Germinal center (tissue), 1 donor: ENCODE measurements at places on chromosomes 16 and 17.

DNA sequence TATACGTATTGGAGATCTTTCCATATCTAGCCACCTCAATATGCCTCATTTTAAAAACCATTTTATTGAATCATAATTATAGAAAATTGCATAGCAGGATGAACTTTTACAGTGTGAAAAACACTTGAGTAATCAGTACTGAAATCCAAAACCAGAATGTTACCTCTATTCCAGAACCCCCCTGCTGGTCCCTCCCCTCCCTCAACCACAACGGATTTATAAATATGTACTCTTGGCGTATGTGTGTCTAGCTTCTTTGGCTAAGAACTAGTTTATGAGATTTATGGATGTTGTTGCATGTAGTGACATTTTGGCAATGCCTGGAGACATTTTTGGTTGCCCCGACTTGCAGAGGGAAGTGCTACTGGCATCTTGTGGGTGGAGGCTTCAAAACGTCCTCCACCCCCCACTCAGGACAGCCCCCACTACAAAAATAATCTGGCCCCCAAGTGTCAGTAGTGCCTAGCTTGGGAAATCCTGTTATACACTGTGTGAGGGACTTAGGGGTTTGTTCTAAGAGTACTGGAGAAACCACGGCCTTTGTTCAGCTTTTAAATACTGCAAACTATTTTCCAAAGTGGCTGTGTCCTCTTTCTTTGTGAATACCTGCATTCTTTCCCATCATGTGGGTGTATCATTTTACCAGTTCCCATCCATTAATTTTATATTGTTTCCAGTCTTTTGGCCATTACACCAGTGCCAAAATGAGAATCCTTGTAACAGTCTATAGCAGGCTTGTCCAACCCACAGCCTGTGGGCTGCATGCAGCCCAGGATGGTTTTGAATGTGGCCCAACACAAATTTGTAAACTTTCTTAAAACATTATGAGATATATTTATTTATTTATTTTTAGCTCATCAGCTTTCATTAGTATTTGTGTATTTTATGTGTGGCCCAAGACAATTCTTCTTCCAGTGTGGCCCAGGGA is 23.7 kb downstream of the ITPRIPL2 start:
- no peak for DNase-seq

DNA sequence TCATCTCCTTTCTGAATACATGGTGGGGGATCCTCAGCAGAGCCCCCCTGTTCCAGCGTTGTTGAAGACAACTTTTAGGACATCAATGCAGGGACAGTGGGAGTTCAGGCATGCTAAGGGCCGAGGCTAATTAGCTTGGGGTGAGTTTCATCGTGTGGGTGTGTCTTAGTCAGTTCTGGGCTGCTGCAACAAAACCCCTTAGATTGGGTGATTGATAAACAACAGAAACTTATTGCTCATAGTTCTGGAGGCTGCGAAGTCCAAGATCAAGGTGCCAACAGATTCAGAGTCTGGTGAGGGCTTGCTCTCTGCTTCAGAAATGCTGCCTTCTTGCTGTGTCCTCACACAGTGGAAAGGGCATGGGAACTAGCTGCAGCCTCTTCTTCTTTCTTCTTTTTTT is 214.0 kb downstream of the NTN1 start:
- DNase-seq = no peak

DNA sequence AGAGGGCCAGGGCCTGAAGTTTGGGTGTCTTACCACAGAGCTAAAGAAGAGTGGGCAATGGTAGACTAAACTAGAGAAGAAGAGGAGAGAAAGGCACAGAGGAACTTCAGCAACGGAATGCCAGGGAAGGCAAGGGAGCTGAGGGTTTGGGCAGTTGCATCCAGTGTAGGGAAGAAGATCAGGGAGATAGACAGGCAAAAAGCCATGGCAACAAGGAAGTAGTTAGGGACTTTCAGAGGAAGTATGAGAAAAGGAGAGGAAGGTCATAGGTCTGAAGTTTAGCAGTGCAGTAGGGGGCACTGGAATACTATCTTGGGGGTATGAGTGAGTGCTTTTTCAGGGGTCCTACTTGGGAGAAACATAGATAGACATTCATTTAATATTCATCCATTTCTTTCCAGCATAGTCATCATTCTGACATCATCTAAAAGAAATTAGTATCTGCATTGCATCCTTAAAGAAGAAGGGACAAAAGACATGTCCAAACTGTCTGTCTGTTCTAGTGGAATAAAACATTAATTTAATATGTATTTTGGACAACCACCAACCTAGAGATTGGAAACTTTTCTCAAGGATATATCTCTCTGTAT is 2.2 kb upstream of the NF1 start:
- DNase-seq = no peak

- no peak for DNase-seq
Observed at GRCh38 chr17:76104896-76105231, 1.3 kb upstream of the EXOC7 start.

- no peak for DNase-seq
Observed at GRCh38 chr17:81518113-81518784, 5.7 kb upstream of the ACTG1 start.

DNA sequence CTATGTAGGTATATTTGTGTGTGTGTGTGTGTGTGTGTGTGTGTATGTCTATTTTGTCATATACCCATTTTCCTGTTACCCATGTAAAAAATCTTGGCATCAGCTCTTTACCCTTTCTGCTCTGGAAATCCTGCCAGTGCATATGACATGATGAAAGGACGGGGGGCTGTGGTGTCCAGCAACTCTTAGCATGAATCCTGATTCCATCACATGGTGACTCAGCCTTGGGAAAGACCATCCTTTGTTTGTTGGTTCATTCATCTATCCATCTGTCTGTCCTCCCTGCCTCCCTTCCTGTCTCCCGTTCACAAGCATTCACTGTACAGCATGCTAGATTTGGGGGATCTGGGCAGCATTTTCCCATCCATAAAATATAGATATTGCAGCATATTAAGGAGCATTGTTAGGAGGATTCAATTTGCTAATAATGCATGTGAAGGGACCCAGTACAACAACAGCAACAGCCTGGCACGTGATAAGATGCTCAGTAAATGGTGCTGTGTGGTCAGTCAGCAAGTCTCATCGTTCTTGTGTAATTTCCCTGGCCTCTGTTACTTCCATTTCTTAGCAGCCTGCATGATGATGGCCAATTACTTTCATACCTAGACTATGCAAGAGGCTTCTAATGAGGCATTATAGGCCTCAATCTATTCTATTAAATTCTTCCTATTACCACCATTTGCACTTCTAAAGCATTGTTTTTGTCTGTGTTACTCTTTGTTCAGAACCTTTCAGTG is 191.0 kb downstream of the PRKCA start:
- no peak for DNase-seq

- no peak for DNase-seq
Observed at GRCh38 chr17:82354804-82355308, 4.2 kb upstream of the TEX19 start.

GRCh38 chr17:43033948-43034881 is 9.2 kb downstream of the RND2 start:
- DNase-seq = no peak

DNA sequence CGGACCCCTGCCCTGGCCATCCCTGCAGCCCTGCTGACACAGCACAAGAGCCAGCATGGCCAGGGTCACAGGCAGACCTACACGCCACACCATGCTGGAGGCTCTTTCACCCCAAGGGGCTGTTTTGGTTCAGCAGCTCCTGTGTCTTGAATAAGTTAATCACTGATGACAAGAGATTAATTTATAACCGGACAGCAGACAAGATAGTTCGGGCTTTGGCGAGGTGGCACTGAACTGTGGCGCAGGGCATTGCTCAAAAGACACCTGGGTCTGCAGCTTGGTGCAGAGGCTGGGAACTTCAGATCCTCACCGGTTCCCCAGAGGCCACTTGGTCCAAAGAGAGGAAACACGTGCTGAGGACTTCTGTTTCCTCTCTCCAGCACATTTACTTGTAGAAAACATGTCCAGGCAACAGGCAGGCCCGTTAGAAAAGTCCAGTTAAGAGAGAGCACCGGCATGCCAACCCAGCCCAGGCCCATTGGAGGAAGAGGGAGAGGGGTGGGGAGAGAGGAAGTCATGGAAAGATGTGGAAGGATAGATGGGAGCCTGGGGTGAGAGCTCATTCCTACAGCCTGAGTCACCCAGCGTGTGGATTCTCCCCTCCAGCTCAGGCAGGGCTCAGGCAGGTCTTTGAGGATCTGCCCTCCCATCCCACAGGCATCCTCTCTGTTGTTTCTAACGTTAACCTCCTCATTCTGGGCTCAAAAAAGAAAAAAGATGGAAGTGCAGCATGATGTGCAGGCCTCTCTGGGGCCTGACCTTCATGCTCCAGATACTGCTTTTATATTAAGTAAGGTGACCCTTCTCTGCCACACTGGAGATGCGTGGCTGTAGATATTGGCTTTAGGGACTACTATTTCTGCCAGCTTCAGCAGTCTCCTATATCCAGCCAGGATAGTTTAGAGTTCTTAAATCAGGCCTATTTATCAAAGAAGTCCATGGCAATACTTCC is 80.0 kb upstream of the HNF1B start:
- no peak for DNase-seq

DNA sequence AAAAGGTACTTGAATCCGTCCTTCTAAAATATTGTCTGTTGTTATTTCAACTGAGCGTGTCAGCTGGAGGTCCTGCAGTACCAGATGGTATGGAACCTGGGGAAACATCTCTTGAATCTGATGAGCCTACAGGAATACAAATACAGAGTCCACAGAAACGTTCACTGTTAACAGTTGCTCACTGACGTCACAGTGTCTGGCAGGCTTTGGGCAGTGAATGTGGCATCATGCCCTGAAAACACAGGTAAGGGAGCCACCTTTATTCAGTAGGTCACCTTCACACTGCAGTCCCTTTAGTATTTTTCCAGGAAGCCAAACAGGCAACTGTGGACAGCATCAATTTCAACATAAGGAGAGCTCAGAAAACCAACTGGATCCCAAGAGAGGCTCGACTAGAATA is 56.1 kb downstream of the AMFR start:
- DNase-seq = no peak

DNA sequence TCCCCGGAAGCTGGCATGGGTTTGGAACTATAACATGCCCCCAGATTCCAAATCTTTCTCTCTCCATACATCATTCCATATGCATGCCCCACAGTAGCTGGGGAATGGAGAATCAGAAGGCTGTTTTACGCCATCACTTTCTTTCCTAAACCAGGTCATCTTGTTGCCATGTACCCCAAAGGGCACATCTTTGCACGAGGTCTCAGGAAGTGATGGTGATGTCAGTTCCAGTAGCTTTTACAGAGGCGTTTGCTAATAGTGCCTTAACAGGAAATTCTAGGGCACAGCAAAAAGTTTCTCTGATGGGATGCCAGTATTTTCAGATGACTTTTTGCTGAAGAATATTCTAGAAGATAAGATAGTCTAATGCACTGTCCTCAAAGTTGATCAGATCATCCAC is 241.5 kb downstream of the MAF start:
- DNase-seq = no peak

DNA sequence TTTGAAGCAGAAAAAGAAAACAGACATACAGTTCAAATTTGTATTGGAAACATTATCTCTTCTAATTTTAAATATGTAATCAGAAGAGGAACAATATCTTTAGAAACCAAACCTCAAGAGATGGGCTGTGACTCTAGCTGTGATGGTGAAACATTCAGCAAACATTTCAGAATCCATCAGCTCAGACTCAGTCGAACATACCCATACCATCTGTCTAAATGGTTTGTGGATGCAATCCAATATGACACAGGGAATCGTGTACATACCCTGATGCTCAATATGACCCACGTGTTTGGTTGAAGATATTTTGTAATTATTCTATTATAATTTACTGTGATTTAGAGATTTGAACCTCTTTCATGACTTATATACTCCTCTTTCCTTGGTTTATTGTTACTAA is 665.2 kb upstream of the CDH8 start:
- no peak for DNase-seq

DNA sequence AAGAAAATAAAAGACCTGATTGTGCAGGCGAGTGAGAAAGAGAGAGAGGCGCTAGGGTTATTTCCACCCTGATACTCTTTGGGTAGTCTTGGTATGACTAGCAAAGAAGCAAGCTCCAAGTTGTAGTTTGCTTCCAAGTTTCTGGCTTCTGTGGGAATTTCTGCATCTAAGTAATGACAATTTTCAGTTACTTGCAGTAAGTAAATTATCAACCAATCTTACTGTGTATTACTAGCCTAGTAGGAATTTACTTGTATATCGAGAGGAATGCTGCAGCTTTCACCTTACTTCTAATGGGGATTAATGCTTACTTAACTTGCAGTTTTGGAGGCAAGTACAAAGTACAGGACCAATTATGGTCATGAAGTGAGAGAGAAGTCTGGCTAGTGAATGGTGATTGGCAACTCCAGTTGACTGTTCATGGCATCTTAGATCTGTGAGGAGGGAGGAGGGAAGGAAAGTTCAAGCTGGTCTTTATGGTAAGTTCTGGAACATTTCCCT is 31.9 kb downstream of the TENT4B start:
- DNase-seq = no peak

GRCh38 chr17:56451629-56452028 is 141.9 kb upstream of the NOG start:
- DNase-seq = no peak

DNA sequence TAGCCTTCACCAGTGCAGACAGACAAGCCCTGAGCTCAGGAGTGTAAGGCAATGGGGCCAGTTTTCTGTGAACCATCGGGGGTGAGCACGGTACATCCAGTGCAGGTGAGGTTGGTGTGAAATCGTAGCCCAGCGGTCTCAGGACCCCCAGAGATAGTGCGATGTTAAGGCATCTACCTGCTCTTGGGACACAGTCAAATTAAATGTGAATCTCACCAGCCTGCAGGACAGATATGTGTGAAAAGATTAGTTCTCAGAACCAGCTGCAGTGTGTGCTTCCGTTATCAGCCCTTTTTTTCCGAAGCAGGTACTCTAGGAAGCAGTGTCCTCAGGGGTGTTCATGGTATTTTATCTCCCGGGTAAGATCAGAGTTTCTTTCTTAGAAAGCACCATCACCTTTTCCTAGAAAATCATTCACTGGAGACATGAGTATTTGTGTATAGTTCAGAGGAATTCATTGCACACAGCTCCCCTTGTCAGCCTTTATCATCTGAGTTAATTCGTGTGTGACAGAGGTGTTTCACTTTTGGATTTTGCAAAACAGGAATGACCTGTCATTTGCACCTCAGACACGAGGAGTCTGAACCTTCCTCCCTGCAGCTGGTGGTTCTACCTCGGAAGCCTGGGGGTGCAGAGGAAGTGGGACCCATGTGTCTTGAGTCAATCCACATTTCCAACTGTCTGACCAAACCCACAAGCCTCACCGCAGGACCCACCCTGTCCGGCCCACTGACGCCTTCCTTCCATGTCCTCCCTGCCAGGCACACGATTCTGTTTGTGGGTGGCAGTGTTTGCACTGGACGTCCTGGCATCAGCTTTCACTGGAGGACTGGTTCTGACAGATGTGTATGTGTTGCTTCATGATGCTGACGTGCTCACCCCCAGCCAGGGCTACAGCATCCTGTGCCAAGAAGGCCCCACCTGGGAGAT is 107.8 kb downstream of the CLEC16A start:
- DNase-seq = peak; percentile 15

- no peak for DNase-seq
Observed at GRCh38 chr17:43584666-43585102, 38.5 kb upstream of the ETV4 start.

- DNase-seq = no peak
Observed at GRCh38 chr17:32536736-32537643, 50.2 kb downstream of the CDK5R1 start.
